ENCODE measurements at places on chromosomes 5 and 9.
A peak's percentile ranks its signal among the peaks of the same experiment; 100 is the strongest.

DNA sequence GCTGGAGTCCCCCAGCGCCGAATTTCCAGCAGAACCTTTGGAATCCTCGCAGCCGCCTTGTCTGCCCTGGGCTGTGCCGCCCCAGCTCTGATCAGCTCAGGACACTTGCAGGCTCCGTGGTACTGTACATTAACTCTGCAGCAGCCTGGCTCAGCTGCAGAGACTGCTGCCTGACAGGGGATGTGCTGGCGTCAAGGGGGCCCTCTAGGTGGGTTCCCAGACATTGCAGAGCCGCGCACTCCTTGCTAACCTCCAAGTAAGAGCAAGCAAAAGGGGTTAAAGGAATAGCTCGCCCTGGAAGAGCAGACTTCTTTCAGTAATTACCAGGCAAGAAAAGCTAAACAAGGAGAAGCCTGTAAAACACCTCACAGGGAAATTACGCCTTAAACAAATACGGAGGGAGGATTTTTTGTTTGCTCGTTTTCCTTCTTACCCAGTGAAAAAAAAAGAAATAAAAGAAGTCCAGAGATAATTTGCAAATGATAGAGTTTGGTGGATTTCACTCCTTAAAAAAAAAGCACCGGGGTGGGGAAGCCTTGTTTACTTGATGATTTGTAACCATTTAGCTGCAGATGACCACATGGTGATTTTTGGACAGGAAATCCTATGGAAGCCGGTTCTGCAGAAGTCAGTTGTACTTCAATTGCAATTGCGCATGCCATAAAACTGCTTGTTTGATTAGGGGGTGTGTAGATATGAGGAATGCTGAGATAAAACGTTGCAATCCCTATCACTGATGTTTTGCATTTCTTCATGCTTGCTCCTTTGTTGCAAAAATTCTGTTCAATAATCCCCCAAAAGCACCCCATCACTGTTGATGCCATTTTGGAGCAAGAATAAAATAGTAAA is 305.8 kb downstream of the PDE4D start:
- peak; percentile 27 for DNase-seq

DNA sequence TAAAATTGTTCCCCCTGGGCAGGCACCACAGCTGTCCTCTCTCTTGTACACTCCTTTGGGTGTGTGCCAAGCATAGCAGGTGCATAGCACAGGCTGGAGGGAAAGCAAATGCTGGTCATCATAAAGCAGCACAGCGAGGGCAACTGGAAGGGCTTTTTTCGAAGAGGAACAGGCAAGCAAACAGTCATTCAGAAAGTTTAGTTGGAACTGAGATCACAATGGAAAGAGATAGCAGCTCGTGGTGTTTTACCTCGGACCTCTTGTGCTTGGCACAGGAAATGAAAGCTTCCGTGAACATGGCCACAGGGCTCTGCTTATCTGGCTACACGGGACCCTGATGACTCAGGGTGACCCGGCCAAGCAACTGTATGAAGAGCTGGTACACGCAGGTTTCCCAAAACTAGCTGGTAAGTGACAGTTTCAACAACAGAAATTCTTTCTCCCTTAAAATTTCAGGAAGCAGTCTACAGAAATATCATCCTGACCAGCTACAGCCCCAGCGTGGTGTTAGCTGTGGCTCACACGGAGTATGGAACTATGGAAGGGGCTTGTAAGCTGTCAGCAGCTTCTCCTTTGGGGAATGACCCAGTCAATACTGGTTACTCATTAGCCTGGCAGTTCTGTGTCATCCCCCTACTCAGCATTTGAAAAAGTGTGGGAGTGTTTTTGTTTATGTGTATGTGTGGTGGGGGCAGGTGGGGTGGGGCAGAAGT is 48.1 kb downstream of the POC5 start:
- DNase-seq, result peak; percentile 92

- peak; percentile 95 for DNase-seq
Observed at GRCh38 chr5:36870399-36871040, 6.0 kb upstream of the NIPBL start.

DNA sequence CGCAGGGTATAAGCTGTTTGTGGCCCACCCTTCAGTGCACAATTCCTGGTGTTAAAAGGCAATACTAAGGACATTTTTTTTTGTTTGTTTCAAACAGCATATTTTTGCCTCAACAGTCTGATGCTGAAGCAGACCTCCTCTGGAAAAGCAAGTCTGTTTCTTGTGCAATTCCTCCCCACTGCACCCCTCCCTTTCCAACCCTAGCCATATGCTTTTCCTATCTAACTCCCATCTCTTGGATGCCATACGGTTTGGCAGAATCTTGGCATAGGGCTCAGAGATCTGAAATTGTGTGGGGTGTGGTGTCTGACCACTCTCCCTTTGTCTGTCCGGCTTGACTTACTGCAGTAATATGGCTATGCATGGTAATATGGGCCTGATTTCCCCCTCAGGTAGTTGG is 161.6 kb downstream of the TMEM38B start:
- DNase-seq, result no peak

DNA sequence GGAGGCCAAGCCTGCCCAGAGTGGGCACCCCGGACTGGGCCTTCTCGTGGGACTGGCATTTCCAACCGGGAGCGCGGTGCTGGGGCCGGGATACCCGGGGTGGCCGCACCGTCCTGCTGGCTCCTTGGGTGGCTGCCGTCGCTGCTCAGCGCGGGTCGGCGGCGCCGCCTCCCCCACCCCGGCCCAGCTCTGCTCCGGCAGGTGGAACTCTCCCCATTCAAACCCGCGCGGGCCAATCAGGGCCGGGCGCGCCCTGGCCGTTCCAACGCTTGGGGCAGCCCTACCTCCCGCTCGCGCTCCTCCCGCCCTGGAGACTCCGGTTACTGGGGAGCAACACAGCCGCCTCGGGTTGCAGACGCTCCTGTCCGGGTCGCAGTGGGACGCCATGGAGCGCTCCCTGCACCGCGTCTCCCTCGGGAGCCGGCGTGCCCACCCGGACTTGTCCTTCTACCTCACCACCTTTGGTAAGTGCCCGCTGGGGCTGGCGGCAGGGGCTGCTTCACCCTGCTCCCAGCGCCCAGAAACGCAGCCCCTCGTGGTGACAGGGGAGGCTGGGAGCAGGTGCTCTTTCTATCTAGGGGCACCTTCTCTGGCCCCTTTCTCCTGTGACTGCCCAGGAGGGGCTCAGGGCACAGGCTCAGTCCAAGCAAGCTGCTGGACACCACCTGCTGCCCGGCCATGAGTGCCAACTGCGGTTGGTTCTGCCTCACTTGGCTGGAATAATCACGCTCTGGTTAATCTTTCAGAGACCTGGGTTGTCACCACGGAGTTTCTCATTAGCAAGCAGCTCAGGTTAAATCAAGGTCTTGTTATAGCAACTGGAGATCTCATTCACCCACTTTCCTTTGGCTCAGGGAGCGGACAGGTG is at the start of gene RGS3:
RGS3 (plus strand) TSS at position 310 of the 868 bp plus-strand sequence; CDS start at position 386, 76 bp downstream.
- no peak for DNase-seq

GRCh38 chr5:172370648-172371545 is 83.4 kb downstream of the SH3PXD2B start:
- DNase-seq, result peak; percentile 71

DNA sequence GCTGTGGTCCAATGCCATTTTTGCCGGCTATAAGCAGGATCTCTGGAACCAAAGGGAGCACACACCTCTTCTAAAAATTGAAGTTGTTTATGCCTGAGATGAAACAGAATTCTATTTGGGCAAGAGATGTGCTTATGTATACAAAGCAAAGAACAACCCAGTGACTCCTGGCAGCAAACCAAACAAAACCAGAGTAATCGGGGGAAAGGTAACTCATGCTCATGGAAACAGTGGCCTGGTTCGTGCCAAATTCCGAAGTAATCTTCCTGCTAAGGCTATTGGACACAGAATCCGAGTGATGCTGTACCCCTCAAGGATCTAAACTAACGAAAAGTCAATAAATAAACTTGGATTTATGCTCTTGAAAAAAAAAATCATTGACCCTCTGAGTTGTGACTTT is 178.7 kb downstream of the CEMIP2 start:
- no peak for DNase-seq

DNA sequence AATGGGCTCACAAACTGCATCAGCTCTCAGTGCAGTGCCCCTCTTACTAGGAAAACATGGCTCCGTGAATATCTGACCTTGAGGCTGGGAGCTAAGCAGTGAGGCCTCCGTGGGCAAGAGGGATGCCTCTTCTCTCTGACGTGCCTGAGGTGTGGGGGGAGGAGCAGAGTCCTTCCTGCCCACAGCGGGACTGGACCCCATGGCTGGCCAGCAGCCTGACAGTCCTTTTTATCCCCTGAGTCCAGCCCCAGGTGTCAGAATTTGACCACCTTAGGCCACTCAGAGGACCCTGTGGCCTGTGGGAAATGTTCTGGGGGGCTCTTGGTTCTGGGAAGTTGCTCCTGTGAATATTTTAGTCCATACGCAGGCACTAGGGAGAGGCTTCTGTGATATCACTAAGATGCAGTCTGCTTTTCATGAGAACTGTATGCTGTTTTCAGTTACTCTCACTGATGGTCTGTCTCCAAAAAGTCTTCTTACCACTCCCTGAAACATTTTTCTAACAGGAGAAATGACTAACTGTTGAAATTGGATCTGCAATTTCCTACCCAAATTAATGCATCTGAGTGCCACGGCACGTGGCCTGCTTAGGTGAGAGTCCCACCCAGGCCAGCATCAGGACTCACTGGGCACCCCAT is 23.4 kb downstream of the ANGPTL2 start:
- DNase-seq, result no peak

- DNase-seq, result peak; percentile 17
Observed at GRCh38 chr9:5529683-5530221, 19.4 kb downstream of the PDCD1LG2 start.

DNA sequence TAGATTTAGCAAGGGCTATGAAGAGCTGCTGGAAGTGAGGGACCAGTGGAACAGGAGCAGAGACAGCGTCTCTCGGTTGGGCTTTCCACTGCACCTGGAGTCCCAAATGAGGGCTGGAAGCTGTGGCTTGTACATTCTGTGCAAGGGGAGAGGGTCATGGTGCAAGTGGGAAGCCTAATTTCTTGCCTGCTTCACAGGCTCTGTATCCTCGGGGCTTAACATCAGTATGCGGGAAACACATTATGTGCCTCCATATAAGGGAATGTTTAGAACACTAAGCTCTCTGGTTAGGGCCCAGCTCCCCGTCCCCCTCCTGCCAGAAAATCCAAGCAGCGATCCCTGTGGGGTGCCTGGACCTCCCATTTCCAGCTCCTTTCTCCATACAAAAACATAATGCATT is 89.0 kb upstream of the NIPAL4 start:
- DNase-seq, result no peak

- DNase-seq, result no peak
Observed at GRCh38 chr9:14352503-14352902, 38.6 kb upstream of the NFIB start.

- no peak for DNase-seq
Observed at GRCh38 chr5:53030893-53031292, 41.7 kb downstream of the ITGA2 start.

GRCh38 chr9:109166771-109167601 is at the start of gene FRRS1L:
Gene FRRS1L, minus strand, starts transcription at chr9:109167249. Its CDS starts 111 bp downstream, at chr9:109167138.
- no peak for DNase-seq

GRCh38 chr9:38192731-38193265 is 123.8 kb upstream of the SHB start:
- DNase-seq, result no peak

DNA sequence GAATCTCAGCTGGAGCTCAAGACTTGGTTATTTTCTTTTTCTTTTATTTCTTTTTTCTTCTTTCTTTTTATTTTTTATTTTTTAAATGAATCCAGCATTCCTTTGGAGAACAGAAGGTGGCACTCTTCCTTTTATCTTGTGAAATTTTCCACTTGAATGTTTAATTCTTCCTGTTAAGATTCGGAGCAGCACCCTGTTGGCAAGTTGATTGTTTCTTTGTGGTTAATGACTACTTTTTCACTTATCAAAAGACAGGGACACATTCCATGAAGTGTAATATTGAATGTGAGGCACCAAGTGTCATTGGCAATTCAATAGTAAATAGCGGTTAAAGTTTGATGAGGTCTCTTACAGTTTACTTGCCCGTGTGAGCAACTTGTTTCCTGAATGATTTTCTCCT is 240.5 kb upstream of the CHD1 start:
- peak; percentile 13 for DNase-seq

- DNase-seq, result no peak
Observed at GRCh38 chr9:84871983-84872382, 202.5 kb downstream of the NTRK2 start.

DNA sequence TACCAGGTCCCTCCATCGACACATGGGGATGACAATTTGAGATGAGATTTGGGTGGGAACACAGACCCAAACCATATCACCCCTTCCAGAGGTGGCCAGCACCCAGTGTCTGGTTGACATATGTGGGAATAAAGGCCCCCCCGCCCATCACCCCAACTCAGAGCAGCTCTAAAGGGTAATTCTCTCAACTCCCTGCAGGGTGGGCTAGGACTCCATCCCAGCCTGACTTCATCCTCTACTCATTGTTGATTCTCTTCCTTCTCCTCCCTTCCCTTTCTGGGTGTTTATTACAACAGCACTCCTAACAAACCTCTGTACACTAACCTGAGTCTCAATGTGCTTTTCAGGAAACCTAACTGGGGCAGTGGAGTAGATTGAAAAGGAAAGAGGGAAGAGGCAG is 339.9 kb downstream of the ACTL7B start:
- DNase-seq, result no peak

DNA sequence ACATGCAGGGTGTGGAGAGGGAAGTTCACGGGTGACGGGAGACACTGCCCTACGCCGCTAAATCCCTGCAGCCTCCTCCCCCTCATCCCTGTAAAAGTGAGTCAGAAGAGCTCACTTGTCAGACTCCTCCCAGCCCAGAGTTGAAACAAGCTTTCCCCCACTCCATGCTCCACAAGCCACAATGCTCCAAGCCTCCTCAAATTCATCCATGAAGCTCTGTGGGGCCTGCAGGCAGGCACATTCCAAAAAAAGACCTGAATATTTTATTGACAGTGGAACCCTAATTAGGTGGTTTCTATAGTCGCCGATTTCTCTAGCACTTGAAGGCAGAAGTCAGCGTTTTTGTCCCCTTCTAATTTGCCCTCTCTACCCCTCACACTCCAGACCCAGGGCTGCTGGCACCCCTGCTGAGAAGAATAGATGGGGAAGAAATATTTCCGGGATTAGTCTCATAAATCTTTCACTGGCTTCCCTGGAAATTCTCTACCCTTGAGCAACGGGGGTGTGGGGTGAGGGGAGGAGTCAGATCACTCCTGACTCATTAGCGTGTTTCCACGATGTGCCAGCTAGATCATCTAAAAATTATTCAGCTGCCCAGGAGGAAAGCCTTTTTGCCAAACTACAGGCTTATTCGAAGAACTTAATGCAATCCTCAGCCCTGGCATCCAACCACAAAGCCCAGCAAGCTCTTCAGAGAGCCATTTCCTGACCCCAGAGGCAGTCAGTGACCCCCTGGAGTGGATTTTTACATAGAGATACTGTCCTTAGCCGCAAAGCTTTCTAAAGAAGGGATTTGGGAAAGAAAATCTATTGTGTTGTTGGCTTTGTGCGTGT is 97.1 kb downstream of the ENC1 start:
- DNase-seq, result no peak

Data from hematopoietic multipotent progenitor cell treated with erythropoietin and hydrocortisone succinate and interleukin-3 and kit ligand, for 6 days (in vitro differentiated cells).